ENCODE measurements at places on chromosomes 16 and 17.
A peak's percentile ranks its signal among the peaks of the same experiment; 100 is the strongest.

GRCh38 chr16:26667307-26667706, 399.4 kb upstream of the C16orf82 start:
- DNase-seq = no peak

- DNase-seq = no peak
Measured at GRCh38 chr16:30766206-30766932, 4.2 kb downstream of the RNF40 start.

GRCh38 chr17:38440614-38441397, 12.5 kb downstream of the ARHGAP23 start:
- no peak for DNase-seq

DNA sequence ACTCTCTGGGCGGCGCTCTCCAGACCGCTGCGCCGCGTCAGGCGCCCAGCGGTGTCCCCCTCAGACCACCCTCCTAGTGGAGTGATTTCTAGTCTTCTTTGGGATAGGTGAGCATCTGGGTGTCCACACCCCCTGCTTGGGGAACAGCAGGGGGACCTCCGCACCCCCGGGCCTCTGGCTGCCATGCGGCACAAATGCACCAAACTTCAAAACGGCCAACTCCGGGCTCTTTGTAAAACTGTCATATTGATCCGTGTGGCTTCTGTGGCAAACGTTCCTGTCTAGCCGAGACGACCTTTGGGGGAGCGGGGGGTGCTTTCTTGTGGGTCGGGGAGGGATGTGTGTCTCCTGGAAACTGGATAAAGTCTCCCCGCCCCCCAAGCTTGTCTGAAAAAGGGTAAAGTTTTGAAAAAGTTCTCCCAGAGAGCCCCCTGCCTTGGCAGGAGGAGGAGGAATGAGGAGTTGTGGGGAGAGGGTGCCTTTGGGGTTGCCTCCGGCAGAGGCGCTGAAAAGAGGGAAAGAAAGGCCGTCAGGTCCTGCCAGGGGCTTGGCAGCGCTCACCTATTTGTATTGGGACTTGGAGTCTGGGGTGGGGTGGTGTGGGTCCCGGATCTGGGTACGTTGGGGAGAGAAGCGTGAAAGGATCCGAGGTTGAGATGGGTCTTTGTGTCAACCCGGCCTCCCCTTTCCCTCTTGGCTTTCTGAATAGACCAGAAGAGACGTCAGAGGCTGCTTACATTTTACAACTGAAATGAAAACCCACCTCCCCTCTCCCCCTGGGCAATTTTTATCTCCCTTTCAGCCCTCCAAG, 2.2 kb upstream of the CHD3 start:
- DNase-seq = peak; percentile 73

- DNase-seq = no peak
Measured at GRCh38 chr16:57570301-57571070, 28.0 kb downstream of the ADGRG5 start.

- no peak for DNase-seq
Measured at GRCh38 chr17:20975566-20975965, 67.2 kb downstream of the USP22 start.

Data from activated naive CD4-positive, alpha-beta T cell treated with anti-CD3 and anti-CD28 coated beads, Interleukin-2, amount 10 ng/mL, durations not matched to agents 7 days and 5 days (primary cell).